ENCODE measurements at places on chromosomes 2 and 18.

- no peak for DNase-seq
These were observed 12.1 kb upstream of the GBX2 start for GRCh38 chr2:236180076-236180816.

GRCh38 chr2:176461809-176462670, 192.8 kb downstream of the MTX2 start:
- no peak for DNase-seq

GRCh38 chr2:46363535-46364170, 66.4 kb downstream of the EPAS1 start:
- DNase-seq = no peak

DNA sequence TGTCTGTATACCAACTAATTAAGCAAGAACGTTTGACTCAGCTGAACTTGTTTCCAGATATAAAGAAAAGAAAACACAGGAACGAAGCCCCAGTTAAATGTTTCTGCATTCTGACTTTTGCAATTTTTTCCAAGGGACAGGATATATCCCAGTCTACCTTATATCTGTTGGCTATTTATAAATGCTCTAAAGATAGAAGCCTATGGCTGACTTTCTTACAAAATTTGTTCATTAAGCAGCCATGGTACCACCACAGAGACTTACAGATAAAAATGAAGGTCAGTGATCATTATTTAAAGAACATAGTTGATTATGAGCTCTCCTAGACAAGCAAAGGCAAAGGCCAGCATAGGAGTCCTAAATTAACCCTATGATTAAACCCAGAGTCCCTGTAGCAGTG, 462.7 kb upstream of the SPHKAP start:
- DNase-seq = no peak

DNA sequence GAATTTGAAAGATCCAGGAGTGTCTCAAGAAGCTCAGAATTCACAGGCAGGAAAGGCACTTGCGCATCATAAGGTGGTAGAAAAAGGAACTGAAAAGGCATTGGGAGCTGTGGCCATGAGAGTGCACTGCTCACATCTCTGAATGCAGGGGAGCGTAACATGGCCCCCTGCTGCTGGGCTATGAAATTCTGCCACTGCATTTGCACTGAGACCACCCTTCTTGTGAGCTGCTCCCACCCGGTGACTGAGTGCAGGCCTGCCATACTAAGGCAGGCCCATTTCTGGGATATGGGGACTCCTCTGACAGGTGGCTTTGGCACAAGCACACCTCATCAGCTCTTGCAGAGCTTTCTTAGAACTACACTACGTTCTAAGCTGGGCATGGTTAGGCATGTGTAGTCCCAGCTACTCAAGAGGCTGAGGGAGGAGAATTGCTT, 25.3 kb upstream of the STARD7 start:
- no peak for DNase-seq

DNA sequence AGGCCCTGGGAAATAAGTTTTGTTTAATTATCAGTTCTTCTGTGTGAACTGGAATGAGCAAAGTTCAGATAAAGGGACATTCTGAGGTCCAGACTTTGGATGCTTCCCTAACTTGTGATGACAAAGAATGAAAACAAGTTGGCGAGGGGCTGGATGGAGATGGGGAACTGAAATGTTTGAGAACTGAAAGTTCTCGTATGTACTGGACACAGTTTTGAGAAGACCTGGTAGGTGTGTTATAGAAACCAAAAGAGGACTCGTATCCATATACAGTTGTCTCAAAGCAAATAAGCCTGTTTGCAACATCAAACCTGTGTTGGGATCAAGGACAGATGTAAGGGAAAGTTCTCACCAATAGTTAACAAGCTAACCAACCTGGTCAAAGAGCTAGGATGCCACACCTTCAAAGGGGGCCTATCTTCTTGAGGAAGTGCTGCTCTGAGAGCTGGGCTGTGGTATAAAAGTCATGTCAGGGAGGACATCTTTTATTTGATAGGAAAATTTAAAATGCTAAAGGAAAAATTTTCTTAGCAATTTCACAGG, at the start of gene UPP2:
TSS of gene UPP2 (plus strand) at position 493 of the 543 bp plus-strand sequence. CDS start 188 bp downstream, outside the sequence.
- DNase-seq = no peak

All from NCI-H2081 (cell line).